ENCODE measurements at places on chromosomes 6 and 20.

DNA sequence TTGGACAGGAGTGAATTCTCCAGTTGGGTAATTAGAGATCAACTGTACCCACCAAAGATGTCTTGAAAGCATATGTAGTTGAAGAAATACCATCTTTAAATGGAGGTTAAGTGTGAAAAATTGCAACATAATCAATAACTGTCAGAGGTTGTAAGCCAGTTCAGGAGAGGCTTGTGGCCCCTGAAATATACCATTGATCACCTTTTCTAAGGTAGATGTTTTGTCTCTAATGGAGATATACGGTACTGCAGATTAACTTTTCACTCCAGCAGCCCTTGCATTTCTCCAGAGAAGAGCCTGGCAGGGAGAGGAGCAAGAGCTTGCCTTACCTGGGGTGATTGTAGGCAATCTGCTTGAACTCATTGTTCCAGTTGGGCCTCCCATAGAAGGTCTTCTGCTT is 48.8 kb downstream of the NOX3 start:
- no peak for DNase-seq

GRCh38 chr6:161105408-161105807 is 113.8 kb downstream of the MAP3K4 start:
- no peak for DNase-seq

DNA sequence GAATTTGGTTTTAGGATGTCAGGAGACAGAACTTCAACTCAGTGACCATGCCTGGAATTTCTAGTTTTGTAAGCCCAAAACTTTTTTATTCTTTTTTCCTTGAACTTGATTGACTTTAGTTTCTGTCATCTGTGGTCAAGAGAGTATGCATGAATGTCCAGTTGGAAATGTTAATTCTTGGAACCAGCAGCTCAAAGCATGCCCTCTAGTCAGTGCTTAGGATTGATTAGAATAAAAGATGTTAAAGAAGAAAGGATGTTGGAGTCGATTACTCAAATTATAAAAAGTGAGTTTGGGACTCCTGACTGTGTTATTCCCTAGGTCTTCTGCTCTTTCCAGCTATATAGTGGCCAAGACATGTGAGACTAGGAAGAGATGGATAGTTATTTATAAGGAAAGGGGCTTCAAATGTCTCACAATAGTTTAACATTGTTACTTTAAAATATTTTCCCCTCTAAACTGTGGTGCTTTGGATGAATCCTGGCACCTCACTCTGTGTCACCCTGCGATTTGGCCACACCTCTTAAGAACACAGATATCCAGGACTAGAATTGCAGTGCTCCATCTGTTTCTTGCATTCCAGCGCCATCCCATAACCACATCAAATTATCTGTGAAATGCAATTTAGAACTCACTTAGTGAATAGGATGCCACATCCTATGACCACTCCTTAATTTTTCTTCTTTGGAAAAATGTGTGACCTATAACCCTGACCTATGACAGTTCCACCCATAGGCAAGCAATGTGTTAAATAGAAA is 298.5 kb downstream of the EYA4 start:
- no peak for DNase-seq

GRCh38 chr6:94175465-94175864 is 756.1 kb upstream of the EPHA7 start:
- DNase-seq = no peak

GRCh38 chr6:168116975-168117899 is 38.2 kb upstream of the FRMD1 start:
- DNase-seq = no peak

GRCh38 chr6:4610256-4610655 is 165.9 kb upstream of the CDYL start:
- no peak for DNase-seq

- DNase-seq = no peak
These were observed 40.5 kb downstream of the DSE start for GRCh38 chr6:116411284-116411623.

GRCh38 chr6:1176567-1176966 is 135.3 kb upstream of the FOXQ1 start:
- no peak for DNase-seq

DNA sequence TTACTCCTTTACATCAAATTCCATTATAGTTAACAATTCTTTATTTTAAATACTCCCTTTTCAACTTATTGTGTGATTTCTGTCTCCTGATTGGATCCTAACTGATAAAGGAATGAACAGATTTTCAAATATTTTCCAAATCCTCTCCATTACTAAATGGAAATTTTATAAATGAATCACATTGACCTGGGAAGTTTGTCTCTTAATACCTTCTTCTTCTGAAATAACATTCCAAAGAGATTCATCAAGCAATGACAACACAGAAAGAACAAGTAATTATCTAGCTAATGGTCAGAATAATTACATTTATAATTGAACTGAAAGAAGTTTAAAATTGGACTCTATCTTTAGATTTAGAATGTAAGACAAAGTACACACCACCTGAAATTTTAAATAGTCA is 515.4 kb upstream of the PTCHD4 start:
- no peak for DNase-seq

DNA sequence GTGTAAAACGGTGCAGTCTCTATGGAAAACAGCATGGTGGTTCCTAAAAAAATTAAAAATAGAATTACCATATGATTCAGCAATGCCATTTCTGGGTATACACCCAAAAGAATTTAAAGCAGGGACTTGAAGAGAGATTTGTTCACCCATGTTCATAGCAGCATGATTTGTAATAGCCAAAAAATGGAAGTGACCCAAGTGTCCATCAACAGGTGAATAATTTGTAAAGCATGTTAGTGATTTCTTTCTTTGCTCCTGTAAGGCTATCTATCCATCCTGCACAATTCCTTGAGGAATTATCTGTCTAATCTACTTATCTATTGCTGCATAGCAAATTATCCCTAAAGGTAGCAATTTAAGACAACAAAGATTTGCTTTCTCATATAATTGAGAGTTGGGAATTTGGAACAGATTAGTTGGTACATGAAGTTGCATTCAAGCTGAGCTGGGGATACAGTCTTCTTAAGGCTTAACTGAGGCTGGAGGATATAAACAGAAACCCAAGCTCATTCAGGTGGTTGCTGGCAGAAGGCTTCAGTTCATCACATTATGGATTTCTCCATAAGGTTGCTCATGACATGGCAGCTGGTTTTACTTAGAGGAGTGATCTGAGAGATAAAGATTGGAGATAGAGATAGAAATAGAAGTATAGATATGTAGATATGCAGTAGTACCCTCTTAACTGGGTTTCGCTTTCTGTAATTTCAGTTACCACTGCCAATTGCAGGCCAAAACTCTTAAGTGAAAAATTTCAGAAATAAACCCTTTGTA is 62.0 kb downstream of the IL22RA2 start:
- DNase-seq = no peak

GRCh38 chr20:21523895-21524294 is 10.0 kb upstream of the NKX2-2 start:
- no peak for DNase-seq

DNA sequence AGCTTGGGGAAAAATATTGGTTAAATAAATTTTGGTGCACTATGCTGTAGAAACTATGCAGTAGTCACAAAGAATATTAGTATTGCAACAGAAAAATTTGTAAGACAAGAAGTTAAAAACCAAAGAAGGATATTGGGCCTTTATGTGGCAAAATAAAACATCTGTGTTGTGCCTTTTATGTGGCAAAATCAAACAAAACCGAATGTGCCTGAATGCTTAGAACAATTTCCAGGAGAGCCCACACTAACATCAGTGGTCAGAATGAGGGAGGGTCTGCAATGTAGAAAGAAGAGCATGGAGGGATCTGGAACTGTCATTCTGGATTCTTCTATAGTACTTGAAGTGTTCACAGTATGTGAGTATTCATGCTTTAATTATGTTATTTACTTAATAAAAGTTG is 75.2 kb downstream of the L3MBTL3 start:
- no peak for DNase-seq

- DNase-seq = peak; percentile 26
These were observed 213.2 kb upstream of the MANEA start for GRCh38 chr6:95364016-95364604.

DNA sequence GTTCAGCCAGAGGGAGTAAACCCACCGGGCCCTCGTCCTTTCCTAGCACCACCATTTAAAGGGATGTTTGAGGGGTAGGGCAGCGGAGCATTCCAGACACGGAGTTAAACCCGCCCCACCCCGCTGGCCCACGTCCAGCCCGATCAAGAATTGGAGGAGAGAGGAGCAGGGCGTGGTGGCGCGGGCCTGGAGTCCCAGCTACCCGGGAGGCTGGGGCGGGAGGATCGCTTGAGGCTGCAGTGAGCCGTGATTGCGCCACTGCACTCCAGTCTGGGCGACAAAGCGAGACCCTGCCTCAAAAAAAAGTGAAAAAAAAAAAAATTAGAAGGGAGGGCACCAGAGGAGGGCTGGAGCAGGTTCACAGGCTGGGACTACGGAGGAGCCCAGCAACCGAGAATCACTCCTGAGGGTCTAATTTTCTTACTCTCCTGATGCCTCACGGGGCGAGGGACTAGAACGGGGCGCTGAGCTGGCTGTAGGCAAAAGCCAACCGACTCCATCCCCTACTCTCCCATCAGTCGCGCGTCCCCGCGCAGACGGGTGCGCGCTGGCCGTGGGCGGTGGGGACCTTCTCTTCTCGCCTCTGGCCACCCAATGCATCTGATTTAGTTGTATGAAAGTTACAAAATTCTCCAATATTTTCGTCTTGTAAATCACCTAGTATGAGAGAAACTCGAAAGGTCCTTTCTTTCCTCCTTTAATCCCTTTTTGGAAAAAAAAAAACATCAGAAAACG is 6.1 kb upstream of the HSPA1B start:
- peak; percentile 30 for DNase-seq

All from RWPE1 (cell line).